ENCODE measurements at places on chromosomes 3 and 15.

DNA sequence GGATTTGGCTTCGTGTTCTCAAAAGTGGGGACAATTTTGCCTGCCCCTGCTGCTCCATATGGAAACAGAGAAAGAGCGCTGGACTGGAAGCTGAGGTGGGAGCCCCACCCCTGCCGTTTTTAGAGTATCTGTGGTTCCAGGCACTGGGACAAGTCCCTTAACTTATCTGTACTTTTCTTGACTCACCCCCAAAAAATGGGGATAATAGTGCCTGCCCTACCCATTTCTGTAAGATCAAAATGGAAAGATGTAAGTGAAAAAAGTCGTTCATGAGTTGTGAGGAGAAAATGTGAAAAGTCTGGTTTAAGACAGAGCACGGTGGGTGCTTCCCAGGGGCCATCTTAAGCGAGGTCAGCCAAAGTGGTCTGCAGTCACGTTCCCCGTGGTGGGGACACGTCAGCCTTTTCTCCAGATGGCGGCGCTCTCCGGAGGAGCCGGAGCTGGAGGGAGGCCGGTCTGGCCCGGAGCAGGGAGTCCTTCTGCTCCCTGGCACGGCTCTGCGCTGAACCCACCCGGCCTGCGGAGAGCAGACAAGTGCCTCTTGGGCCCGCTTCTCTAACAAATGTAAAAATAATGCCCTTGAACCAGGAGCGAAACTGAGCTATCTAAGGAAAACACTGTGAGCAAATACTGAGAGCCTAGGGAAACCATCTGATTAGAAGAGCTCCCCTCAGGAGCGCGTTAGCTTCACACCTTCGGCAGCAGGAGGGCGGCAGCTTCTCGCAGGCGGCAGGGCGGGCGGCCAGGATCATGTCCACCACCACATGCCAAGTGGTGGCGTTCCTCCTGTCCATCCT lies at the start of gene CLDN18:
TSS of gene CLDN18 (plus strand) at position 690 of the 797 bp plus-strand sequence. CDS start at position 751, 61 bp downstream.
- no peak for DNase-seq

DNA sequence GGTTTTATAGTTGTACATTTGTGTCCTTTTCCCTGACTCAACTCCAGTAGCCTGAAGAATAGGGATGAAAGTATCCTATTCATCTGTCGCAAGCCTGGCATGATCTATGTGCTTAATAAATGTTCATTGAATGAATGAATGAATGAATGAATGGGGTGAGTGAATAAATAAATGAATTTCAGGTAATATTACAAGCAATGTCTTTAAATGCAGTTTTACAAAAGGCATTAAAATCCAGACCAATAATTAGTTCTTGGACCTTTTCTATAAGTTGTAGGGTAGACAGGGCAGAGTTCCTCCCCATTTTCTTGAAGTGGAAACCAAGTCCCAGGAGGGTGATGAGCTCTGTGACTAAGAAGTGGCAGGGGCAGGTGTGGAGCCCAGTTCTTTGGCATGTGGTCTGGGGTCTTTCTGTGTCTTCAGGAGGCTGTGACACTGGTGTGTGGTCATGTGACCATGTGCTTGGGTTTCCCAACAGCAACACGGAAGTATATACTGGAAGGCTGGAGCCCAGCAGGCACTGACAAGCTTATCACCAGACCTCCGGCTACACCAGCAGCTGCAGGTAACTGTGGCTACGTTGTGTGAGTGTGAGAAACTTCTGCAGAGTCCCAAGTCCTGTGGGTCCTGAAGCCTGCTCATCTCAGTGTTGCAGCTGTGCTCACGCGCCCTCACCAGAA lies 18.3 kb downstream of the XYLB start:
- DNase-seq: no peak

- DNase-seq: no peak
These were observed 193.3 kb downstream of the ISL2 start for GRCh38 chr15:76529911-76530310.

DNA sequence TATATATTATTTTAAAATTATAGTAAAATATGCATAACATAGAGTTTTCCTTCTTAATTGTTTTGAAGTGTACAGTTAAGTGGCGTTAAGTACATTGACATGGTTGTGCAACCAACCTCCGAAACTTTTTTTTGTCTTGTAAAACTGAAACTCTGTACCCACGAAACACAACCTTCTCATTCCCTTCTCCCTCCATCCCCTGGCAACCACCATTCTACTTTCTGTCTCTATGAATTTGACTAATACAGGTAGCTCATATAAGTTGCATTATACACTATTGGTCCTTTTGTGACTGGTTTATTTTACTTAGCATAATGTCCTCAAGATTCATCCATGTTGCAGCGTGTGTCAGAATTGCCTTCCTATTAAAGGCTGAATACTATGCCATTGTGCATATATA lies 179.4 kb downstream of the SATB1 start:
- DNase-seq: no peak

DNA sequence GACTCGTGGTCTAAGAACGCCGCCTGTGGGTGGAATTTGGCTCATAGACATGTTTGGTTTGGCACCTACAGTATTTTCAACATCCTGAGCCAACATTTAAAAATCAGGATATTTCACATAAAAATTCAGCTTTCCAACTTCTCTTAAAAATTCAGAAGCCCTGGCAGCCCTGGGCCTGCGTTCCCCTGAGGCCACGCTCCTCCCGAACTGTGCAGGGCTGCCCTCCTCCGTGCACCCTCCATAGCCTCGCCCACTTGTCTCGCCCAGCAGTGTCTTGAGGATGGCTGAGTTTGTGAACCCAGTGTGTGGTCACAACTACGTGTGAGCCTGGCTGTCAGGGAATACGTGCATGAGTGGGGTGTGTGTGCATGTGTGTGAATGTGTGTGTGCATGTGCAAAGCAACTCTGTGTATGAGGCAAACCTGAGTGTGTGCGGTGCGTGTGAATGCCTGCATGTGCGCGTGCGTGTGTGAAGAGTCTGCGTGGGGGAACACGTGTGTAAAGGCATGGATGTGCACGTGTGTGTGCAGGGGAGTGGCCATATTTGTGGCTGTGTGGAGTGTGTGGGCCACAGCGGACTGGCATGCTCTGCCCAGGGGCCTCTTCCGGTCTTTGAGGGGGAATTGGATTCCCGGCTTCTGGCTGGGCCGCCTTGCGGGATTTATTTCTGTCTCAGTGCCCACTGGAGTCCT lies 30.9 kb downstream of the PTH1R start:
- no peak for DNase-seq
